NCI-H2029 treated with DMSO at 0.1 percent for 48 hours (cell line): ENCODE measurements at places on chromosomes 5 and 9.
A peak's percentile ranks its signal among the peaks of the same experiment; 100 is the strongest.

GRCh38 chr9:128098297-128099230, 29.0 kb downstream of the PTGES2 start:
- DNase-seq, result peak; percentile 96

GRCh38 chr5:102718819-102719218, 36.3 kb upstream of the PAM start:
- no peak for DNase-seq

- no peak for DNase-seq
Observed at GRCh38 chr5:73816656-73817420, 190.8 kb downstream of the ARHGEF28 start.

- DNase-seq, result no peak
Observed at GRCh38 chr9:133637451-133638055, 1.4 kb downstream of the DBH start.

- DNase-seq, result no peak
Observed at GRCh38 chr5:140159014-140159927, 15.7 kb upstream of the CYSTM1 start.

DNA sequence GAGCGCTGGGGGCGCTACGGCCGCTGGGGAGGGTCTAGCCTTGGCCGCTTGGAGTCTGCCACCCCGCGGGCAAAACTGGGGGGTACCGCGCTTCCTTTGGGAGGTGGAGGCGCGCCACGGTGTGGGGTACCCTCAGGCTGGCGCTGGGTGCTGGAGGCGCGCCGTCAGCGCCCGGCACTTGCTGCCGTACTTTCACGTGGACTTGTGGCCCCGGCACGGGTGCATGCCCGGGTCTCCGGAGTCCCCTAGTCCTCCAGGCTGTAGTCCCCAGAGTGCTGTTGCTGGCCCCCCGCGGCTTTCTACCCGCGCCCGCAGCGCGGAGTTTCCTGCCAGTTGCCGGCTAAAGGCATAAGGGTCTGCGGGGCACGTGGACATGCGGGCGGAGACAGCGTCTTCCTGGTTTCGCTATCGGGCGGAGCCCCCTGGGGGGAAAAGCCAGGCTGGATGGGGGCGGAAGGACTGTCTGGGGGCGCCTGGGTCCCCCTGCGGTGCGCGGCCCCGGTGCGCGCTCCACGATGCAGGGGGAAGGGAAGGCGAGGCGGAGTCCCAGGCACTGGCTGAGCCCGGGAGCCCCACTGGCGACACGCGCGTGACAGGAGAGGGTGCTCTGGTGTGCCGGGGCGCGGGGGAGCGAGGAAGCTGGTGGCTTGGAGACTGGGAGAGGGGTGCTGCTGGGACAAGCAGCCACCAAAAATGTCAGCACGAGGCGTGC, 666 bp downstream of the PPARGC1B start:
- DNase-seq, result no peak

DNA sequence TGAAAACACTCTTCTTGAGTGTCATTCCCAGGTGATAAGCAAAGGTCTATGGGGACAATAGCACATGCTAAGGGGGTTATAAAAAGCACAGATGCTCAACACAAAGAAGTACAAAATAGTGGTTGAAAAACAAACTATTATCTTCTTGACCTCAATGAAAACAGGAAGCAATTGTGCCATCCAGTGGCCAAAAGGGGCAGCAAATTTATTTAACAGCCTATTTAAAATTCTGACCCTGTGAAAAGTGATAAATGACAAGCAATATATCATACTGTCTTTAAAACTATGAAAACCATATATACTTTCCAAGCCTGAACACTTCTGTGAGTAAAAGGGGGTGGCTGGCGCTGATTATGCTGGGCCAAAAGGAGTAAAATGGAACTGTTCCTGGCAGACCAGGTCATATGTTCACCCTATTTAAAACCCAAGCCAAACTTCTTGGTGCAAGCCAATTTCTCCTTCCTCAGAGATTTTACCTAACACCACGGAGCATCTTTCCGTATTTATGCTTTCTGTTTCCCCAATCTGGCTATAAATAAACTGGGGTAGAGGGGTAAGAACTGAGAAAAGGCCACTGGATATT, 29.7 kb downstream of the TEX10 start:
- peak; percentile 16 for DNase-seq

GRCh38 chr5:57779383-57780223, 297.0 kb upstream of the ACTBL2 start:
- no peak for DNase-seq

- no peak for DNase-seq
Observed at GRCh38 chr5:54799645-54800044, 185.7 kb downstream of the ESM1 start.
